ENCODE measurements at places on chromosomes 11 and 22. TPM values are rescaled to one million over a fixed set of nuclear protein-coding genes. Genes with fewer than 3 reads are reported as not detected.

DNA sequence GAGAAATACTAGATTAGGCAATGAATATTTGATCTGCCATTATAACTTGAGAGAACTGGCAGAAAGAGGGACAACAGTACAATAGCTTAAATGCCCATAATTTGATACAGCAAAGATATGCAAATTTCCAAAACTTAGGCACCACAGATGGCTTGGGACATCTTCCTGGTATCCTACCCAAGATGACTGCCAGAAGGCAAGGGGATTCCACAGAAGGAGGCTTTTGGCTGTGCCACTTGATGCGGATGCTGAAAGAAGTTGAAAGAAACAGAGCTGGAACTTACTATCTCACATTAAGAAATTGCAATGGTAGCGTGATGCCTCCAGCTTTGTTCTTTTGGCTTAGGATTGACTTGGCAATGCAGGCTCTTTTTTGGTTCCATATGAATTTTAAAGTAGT is 216.7 kb downstream of the TTC28 start:
- DNase-seq, result no peak

- DNase-seq, result peak; percentile 93
Measured at GRCh38 chr11:70191495-70192140, 11.5 kb upstream of the FADD start.

GRCh38 chr22:36585841-36586240 is 56.9 kb upstream of the EIF3D start:
- no peak for DNase-seq

Gene OR52M1
- total RNA-seq, result not detected

DNA sequence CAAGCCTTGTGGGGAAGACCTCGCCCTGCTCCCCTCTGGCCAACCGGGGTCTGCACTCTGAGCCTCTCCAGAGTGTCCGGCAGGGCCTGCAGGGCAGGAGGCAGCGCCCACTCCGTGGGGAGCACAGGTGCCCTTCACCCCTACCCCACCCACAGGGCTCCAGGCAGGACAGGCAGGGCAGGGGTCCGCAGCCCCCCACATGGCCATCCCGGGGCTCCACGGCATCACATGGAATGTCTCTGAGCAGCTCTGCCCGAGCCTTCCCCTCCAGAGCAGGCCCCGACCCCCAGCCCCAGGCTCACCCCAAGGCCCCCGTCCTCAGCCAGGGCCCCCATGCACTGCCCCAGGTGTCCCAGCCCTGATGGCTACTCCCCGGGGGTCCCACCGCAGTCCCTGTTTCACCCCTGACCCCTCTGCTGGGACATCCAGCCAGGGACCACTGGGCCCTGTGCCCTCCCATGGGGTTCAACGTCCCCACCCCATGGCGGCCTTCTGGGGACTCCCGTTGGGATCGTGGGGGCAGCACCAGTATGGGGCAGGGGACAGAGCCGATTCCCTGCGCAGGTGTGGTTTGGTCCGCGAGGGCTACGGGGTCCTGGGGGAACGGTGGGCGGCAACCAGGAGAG is 77.7 kb downstream of the BRD1 start:
- DNase-seq, result no peak
